ENCODE measurements at places on chromosomes 2 and 18.

- no peak for DNase-seq
These were observed 88.0 kb upstream of the NFU1 start for GRCh38 chr2:69525261-69525660.

DNA sequence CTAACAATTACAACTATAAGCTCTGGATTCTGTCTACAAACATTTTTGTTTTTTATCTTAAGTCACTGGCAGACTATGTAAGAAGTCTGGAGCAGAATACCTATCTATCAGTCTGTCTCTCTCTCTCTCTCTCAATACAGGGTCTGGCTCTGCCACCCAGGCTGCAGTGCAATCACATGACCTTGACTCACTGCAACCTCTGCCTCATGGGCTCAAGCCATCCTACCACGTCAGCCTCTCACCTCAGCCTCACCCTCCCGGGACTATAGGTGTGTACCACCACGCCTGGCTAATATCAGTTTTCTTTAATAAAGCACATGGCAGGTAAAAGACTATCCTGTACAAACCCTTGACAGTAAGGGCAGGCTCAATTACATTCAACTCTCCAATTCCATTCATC, 96.9 kb downstream of the OSBPL1A start:
- no peak for DNase-seq

DNA sequence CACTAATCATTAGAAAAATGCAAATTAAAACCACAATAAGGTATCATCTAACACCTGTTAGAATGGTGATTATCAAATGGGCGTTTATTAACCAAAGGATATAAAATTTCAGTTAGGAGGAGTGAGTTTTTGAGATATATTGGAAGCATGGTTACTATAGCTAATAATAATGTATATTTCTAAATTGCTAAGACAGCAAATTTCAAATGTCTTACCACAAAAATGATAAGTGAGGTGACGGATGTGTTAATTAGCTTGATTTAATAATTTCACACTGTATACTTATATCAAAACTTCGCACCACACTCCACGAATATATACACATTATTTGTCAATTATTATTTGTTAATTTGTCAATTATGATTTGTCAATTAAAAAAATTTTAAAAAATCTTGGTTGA, 227.2 kb upstream of the DDX18 start:
- no peak for DNase-seq

- no peak for DNase-seq
These were observed 16.4 kb downstream of the SLC16A14 start for GRCh38 chr2:230052299-230052698.

- no peak for DNase-seq
These were observed 27.6 kb downstream of the SLC1A4 start for GRCh38 chr2:65016789-65017188.

DNA sequence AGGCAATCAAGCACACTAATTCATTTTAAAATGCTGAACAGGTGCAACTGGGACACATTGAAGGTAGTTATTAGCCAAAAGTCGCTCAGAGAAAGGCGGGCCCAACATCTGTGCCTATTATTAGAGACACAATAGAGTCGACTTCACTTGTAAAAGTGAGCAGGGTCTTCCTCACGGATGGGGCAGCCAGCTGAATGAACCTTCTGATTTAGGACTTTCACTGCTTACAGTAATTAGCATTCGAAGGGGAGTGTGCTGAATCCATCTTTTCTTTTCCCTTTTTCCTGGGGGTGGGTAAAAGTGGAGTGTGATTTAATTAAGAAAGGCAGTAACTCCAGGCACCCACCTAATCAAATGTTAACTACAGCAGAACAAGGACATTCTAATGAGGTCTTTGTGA, 677.7 kb downstream of the DCDC2C start:
- DNase-seq, result no peak

DNA sequence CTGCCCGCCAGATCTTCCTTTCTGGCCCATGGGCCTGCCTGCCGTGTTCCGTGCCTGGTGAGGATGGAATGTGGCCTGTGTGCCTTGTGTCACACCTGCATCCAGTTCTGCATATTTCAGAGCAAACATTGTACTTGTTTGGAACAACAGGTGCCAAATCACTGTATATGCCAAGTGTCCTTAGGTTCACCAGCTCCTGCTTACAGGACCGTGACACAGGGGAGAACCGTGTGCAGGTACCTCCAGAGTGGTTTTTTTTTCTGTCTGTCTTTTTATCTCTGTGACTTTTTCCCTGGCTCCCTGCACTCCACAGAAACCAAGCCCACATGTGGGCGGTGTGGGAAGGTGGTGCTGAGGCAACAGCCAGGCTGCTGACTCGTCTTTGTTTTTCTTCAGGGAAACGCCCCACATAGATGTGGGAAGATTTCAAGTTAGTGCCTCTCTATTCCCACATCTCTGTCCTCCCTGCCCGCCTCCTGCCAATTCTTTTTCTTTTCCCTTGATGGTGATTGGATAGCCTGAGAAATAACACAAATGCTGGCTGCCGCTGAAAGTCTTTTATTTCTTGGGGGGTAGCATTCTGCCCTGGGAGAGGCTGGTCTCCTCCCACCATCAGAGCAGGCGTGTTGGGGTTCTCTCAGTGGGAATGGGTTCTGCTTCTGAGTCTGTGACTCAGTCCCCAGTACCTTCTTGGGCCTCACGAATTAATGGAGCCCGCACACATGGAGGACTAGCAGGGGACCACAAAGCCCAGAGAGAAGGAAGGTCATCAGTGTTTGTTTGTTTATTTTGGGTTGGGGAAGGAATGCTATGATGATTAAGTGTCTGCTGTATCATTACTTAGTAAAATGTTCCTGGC, 21.4 kb downstream of the GRHL1 start:
- DNase-seq, result peak; percentile 75

- DNase-seq, result no peak
These were observed 126.0 kb downstream of the MC4R start for GRCh38 chr18:60246606-60247005.

GRCh38 chr2:72681016-72681995, 144.5 kb downstream of the EXOC6B start:
- DNase-seq, result peak; percentile 48

DNA sequence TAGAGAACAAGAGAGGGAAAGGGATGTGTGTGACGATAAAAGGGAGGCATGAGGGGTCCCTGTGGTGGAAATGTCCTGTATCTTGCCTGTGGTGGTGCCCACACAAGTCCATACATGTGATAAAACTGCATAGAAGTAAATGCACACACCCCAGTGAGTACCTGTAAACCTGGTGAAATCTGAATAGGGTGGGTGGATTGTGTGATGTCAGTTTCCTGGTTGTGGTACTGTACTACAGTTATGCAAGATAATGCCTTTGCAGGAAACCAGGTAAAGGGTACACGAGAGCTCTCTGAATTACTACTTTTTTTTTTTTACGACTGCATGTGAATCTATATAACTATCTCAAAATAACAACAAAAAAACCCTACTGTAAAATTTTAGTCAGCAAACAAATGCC, 22.1 kb downstream of the SERPINE2 start:
- no peak for DNase-seq

DNA sequence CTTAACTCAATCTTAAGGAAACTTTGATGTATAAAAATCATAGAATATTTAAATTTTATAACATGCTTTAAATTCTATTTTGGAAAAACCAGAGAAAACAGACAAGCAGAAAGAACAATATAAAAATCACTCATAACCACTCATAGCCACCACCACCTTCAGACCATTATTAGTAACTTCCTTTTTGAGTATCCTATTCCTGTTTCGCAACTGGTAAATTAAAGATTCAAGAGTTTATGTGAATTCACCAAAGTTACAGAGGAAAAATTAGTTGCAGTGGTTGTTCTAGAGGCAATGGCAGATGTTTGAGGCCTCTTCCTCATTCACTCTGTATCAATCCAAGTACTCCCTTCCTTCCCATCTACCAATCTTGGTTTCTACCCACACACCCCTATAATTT, 49.3 kb upstream of the PROKR1 start:
- no peak for DNase-seq

GRCh38 chr2:102041351-102041750, 49.6 kb downstream of the IL1R2 start:
- peak; percentile 71 for DNase-seq

DNA sequence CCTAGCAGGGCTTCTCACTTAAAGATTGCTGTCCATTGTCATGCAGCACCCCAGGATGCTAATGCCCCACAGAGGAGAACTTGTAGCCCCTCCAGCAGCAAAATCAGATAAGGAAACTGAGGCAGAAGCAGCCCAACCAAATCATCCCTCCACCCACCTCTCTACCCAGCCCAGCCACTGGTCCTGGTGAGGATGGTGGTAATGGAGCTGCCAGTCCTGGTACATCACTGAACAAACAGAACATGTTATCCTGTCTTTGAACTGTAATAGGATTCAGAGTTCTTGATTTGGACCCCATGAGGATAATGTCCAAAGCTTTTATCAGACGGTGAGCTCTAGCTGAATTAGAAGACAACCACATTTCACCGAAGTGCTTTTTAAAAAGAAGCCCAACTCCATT, 113.2 kb downstream of the MRO start:
- DNase-seq, result no peak

DNA sequence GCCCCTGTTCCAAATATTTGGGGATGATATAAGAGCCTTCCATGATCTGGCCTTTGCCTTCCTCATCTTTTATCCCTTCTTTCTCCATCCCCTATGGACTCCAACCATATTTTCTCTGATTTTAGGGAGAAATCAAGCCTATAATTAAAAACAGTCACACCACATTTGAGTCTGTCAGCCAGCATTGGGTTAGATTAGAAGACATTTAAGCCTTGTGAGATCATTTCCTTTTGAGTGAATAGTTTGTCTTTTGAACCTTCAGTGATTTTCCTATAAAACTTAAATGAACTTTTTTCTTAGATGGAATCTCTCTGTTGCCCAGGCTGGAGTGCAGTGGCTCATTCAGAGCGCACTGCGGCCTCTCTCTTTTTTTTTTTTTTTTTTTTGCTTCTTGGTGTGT, 7.6 kb upstream of the C18orf32 start:
- peak; percentile 15 for DNase-seq
